ENCODE measurements at places on chromosomes 11 and 22. TPM values are rescaled to one million over a fixed set of nuclear protein-coding genes. Genes with fewer than 3 reads are reported as not detected.

GRCh38 chr22:23373601-23374000 is 193.3 kb downstream of the BCR start:
- no peak overlapping the region for H3K4me3 ChIP-seq
- no peak for DNase-seq

DNA sequence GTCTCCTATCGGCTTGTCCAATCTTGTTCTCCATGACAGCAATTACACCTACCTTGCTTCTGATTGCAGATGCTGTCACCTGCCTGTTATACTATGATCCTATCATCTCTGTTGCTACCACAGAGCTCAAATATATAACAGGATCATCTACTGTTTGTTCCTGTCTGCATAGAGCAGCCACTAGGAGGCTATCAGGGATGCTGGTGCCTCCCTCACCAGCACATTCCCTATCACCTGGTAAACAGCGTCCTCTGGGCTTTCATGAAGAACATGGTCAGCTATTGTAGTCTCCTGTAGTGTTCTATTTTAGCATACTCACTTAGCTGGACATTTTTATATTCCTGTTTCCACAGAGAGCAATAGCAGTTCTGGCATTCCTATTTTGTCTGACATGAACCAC is 87.8 kb upstream of the FAT3 start:
- H3K27me3 ChIP-seq: no peaks in the 10 kb centered on the region
- no peak overlapping the region for H3K27ac ChIP-seq

- H3K27me3 ChIP-seq: no peaks in the 10 kb centered on the region
- DNase-seq: no peak
- no peak overlapping the region for H3K4me3 ChIP-seq
- no peaks in the 10 kb centered on the region for H3K36me3 ChIP-seq
- H3K4me1 ChIP-seq: no peaks in the 10 kb centered on the region
Measured at GRCh38 chr11:17651061-17651460, 68.3 kb upstream of the MYOD1 start.

DNA sequence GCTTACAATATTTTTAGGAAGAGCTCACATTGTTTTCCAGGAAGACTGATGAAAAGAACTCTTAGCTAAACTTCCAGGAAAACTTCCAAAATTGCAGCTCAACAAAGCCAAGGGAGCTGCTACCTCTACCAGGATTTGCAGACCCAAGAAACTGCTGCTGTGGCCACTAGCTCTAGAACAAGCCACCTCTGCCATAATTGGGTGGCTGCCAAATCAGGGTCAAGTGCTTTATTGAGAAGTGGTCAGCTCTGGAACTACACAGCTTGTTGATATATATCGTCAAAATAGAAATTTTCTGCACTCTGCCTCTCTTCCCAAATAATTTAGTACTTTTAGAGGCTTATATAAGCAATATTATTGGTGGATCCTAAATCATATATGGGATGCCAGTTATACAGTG is 371.8 kb upstream of the CHORDC1 start:
- H3K27ac ChIP-seq: no peak overlapping the region
- H3K4me1 ChIP-seq: no peaks in the 10 kb centered on the region
- H3K4me3 ChIP-seq: no peak overlapping the region

GRCh38 chr11:57467508-57468157 is 7.3 kb downstream of the RTN4RL2 start:
- H3K27me3 ChIP-seq: no peaks in the 10 kb centered on the region
- H3K4me3 ChIP-seq: no peak overlapping the region
- peak; percentile 53 for DNase-seq
- H3K4me1 ChIP-seq: peaks cover 5% of the 10 kb centered on the region

DNA sequence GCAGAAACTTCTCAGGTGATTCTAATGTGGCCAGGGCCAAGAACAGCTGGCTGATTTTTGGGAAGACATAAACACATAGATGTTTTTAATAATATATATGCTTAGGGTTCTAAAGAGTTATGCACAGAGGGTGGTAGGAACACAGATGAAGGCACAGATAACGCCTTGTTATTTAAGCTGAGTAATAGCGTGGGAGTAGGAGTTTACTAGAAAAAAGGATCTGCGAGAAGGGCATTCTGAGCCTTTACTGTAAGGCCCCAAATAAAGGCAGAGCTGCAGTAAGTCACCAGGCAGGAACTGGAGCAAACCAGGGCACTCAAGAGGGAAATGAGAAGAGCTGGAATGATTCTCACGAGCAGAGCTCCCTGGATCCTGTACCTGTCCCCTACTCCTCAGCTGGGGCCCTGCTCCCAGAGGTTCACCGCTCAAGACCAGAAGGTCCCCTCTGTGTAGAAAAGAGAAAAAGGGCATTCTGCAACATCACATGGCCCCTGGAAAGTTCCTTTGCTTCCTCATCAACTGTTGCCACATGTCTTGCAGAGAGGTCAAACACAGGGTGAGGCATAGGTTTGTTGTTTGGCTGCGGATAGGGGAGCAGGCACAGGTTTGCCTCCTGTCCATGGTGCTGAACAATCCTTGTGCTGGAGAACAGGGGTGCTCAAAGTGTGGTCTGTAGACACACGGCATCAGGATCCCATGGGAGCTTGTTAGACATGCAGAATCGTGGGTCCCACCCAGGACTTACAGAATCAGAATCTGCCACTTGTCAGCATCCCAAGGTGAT is 125.7 kb downstream of the TENM4 start:
- H3K4me3 ChIP-seq: no peak overlapping the region
- H3K36me3 ChIP-seq: no peaks in the 10 kb centered on the region
- H3K27me3 ChIP-seq: no peaks in the 10 kb centered on the region
- H3K4me1 ChIP-seq: no peaks in the 10 kb centered on the region
- DNase-seq: no peak

DNA sequence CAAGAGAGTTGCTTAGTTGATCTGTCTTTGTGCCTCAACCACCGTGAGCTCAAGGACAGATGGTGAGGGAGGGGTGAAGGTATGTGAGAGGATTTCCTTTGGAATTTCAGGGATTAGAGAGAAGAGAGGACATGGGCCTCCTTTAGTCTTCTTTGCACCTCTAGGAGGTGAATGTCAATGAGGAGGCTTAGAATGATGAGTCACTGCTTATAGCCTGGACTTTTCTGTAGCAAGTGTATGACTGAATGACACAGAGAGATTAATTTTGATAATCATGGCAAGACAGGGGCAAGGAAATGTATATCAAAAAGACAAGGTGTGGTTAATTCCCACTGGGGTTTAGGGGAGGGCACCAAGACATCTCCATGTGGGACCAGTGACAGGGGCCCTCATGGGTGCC is 947.3 kb upstream of the TENM4 start:
- no peaks in the 10 kb centered on the region for H3K36me3 ChIP-seq
- no peak overlapping the region for H3K27ac ChIP-seq
- no peaks in the 10 kb centered on the region for H3K4me1 ChIP-seq
- no peak for DNase-seq
- H3K27me3 ChIP-seq: no peaks in the 10 kb centered on the region
- no peak overlapping the region for H3K4me3 ChIP-seq

DNA sequence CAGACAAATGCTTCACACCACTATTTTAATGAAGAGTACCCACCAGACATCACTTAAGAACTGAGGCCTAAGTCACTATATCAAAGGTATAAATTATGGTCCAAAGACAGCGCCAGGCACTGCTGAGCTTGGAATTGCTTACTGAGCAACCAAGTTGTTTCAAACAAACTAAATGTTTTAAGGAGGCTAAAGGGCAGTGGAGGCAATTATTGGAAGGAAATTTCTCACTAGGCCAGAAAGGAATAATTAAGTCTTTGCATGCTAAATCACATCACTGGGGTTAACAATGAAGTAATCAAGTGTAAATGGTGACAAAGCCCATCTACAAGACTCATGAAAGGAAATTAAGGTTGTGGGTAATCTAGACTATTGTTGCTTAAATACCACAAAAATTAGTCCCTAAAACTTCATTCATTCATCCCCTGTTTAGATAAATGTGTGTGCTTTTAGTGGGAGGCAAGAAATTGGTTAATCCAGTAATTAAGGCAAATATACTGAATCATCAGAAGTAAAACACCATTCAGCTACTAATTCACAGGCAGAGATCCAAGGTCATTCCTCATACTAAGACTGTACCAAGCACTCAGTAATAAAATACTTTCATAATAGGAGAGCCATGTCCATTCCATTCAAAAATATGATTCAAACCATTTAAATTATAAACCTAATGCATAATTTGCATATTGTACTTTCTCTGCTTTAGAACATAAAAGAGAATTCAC is 21.2 kb downstream of the LGR4 start:
- H3K27ac ChIP-seq: no peak overlapping the region
- no peaks in the 10 kb centered on the region for H3K36me3 ChIP-seq
- no peaks in the 10 kb centered on the region for H3K27me3 ChIP-seq
- peaks cover 16% of the 10 kb centered on the region for H3K4me1 ChIP-seq

DNA sequence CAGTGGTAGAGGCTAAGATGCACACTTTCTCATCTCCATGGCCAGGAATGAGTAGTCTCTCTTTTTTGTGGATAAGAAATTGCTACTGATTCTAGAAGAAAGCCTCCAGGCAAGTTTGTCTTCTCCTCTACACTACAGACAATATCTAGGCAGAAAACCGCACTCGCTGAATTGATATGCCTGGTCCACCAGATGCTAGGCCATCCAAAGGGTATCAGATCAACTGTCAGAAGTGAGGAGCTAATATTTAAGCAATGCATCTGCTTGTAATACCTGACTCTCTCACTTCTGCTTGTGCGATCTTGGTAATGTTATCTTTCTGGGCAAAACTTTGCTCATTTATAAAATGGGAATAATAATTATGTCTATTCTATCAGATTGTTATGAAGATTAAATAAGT is 45.0 kb downstream of the CASP12 start:
- H3K4me3 ChIP-seq: no peak overlapping the region
- no peaks in the 10 kb centered on the region for H3K27me3 ChIP-seq
- H3K4me1 ChIP-seq: no peaks in the 10 kb centered on the region
- H3K36me3 ChIP-seq: no peaks in the 10 kb centered on the region
- H3K27ac ChIP-seq: no peak overlapping the region

DNA sequence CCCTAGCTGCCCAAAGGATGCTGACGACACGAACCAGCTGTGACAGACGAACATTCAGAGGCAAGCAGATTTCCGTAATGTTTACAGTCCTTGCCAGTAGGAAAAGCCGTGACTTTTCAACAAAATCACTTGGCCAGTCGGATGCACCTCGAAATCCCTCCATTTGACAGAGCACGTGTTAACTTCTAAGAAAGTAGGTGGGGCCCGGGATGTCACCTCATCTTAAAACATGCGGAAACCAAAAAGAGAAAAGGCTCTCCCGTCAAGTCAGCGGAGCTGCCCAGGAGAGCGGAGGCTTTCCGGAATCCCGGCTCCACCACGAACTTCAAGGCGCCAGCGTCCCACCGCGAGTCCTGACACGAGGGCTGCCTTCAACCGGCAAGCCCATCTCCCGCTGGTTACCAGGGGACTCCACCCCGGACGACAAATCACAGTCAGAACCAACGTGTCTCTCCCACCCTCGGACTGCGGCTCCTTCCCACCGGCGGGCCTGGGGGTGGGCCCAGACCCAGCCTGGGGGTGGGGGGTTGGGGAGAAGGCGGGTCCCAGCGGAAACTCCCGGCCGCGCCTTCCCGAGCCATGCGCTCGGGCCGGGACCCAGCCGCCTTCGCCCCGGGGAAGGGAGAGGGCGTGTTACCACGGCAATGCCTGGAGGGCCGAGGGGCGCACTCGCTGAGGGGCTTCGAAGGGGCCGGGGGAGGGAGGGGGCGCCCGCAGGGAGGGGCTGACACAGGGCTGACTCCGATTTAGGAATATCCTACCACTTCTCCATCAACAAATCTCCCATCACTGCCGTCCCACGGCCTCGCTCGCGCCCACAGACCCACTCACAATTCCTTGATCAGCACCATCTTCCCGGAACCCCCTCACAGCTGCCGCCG is 475 bp downstream of the PITPNB start:
- peaks cover 16% of the 10 kb centered on the region for H3K4me1 ChIP-seq
- peak; percentile 43 for DNase-seq
- peak overlapping the region; percentile 85 for H3K27ac ChIP-seq
- H3K36me3 ChIP-seq: no peaks in the 10 kb centered on the region
- no peaks in the 10 kb centered on the region for H3K27me3 ChIP-seq

- no peaks in the 10 kb centered on the region for H3K36me3 ChIP-seq
- H3K4me3 ChIP-seq: no peak overlapping the region
- H3K27ac ChIP-seq: peak overlapping the region; percentile 68
- DNase-seq: peak; percentile 82
- H3K4me1 ChIP-seq: peaks cover 39% of the 10 kb centered on the region
Measured at GRCh38 chr11:64120951-64121569, 44.9 kb downstream of the MACROD1 start.

GRCh38 chr11:75308116-75308515 is 43.3 kb downstream of the ARRB1 start:
- no peaks in the 10 kb centered on the region for H3K27me3 ChIP-seq
- H3K36me3 ChIP-seq: no peaks in the 10 kb centered on the region
- H3K27ac ChIP-seq: peak overlapping the region; percentile 6

- no peak overlapping the region for H3K4me3 ChIP-seq
- H3K27ac ChIP-seq: no peak overlapping the region
- DNase-seq: no peak
- no peaks in the 10 kb centered on the region for H3K4me1 ChIP-seq
Measured at GRCh38 chr11:111115890-111116289, 129.6 kb upstream of the POU2AF2 start.

DNA sequence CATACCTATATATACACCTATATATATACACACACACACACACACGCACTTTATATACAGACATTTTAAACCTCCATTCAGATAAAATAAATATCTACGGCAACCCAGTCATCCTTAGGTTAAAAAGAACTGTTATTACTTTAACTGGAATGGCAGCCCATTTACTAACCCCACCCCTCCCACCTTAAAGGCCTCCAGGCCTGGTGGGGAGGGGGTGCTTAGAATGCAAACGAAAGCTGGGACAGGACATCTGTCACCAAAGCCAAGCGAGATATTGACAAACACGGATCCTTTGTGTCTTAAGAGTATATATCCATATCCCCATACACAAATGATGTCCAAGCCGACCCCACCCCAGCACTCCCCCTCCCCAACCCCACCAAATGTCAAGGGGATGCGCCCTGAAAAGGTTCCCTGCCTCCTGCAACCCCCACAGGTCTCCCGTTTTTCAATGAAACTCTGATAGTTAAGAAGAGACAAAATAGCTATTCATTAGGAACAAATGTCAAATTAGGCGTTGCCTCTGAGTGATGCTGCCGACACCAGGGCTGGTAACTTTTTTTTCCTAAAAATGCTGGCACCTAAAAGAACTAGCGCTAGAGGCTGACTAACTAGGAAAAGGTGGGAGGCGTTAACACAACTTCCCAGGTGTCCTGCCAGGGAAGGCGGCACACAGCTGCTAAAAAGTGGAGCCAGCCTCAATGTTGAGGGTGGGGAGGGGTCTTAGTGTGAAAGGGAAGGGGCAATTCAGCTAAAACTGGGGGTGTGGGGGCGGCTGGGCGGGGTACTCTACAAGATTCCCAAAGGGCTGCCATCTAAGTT is 5.6 kb downstream of the MN1 start:
- no peaks in the 10 kb centered on the region for H3K27me3 ChIP-seq
- H3K27ac ChIP-seq: no peak overlapping the region
- no peak overlapping the region for H3K4me3 ChIP-seq
- H3K36me3 ChIP-seq: no peaks in the 10 kb centered on the region

DNA sequence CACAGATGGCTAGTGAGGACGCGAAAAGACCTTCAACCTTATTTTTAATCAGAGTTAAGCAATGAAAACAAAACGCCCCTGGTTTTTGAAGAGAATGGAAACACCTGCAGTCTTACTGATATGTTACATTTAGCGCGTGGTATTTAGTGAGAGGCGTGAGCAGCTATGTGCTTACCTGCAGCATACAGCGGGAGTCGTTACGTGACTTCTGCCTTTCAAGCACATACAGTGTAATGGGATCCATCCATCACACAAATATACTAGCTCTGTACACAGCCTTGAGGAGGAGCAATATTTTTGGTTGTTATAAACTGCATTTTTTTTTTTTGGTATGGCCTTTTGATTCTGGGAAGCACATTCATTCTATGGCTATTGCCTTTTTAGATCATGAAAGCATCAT is 5.5 kb downstream of the KRTAP5-2 start:
- no peak overlapping the region for H3K27ac ChIP-seq
- no peak overlapping the region for H3K4me3 ChIP-seq
- no peaks in the 10 kb centered on the region for H3K4me1 ChIP-seq

The NLRP14 gene
- not detected for total RNA-seq

The GAL3ST3 gene
- 154 TPM for total RNA-seq

The OSBPL5 gene
- total RNA-seq: 24.2 TPM
